ENCODE measurements at places on chromosomes 7 and 10.

GRCh38 chr7:87933605-87933952 lies 472 bp upstream of the ADAM22 start:
- no peak for DNase-seq

DNA sequence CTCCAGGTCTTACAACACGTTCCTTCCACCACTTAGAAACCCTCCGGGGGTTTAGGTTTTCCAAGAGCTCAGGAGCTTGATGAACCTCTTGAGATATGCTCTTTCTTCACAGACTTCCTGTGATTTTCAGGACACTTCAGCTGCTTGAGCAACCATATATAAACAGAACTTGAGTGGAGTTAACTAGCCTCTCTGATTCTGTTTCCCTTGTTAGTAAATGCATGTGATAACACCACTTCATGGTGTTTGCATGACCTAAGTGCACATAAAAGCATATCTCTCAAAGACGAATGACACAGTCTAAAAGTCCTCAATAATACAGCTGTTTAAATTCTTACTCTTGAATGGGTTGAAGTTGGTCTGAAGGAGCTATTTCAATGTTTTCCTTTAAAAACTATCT lies 9.9 kb downstream of the PRR15 start:
- no peak for DNase-seq

- no peak for DNase-seq
Observed at GRCh38 chr7:111290982-111291381, 200.1 kb downstream of the LRRN3 start.

DNA sequence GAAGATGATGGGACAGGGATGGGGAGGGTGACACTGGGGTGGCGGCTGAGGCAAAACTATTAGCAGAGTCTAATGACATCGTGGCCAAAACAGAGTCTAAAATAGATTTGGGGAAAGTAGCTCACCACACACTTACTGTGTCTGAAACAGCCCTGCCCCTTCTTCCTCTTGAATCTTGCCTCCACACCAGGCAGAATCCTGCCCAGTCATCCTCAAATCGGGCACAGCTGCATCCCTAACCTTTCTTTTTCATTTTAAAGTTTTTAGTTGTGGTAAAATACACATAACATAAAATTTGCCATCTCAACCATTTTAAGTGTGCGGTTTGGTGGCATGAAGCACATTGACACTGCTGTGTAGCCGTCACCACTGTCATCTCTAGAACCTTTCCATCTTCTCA lies 90.0 kb downstream of the PRKAG2 start:
- DNase-seq: no peak

GRCh38 chr10:29749150-29749549 lies 114.4 kb upstream of the SVIL start:
- peak; percentile 28 for DNase-seq

- DNase-seq: peak; percentile 9
Observed at GRCh38 chr10:114103284-114103683, 59.6 kb downstream of the ADRB1 start.

GRCh38 chr10:5509236-5509635 lies 9.9 kb upstream of the CALML5 start:
- DNase-seq: no peak

DNA sequence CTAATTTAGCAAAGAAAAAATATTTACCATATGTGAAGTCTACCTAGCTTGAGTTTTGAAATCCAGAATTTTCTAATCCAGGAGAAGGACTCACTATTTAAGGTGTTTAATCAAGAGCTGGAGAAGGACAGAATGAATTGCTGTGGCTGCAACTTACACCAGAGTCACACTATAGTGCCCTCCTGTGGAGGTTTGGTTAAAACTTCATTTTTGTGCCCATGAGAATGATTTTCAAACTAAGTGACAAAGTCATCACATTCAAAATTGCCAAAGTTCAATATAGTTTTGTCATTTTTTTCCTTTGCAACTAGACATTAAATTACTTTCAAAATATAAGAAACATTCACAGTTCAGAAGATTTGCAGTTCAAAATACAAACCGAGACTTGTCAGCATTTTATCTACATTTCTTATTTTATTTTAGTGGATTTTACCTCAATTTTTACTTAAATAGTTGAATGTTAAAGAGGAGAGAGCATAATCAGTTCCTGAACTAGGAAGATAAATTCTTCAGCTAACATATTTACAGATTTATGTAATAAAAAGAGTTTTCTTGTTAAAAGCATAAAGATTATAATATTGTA lies 70.7 kb downstream of the CABCOCO1 start:
- no peak for DNase-seq

DNA sequence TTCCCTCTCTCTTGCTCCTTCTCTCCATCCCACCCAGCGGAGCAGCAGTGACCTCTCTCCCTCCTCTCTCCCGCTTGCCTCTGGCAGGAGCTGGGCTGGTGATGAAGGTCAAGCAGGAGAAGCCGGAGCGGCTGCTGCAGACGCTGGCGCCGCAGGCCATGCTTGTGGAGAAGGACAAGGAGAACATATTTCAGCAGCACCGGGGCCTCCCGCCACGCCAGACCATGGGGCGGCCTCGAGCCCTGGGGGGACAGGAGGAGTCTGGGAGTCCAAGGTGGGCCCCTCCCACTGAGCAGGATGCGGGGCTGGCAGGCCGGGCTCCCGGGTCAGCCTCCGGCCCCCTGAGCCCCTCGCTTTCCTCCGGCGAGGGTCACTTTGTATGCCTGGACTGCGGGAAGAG lies 17.3 kb downstream of the ZNF775 start:
- DNase-seq: no peak

DNA sequence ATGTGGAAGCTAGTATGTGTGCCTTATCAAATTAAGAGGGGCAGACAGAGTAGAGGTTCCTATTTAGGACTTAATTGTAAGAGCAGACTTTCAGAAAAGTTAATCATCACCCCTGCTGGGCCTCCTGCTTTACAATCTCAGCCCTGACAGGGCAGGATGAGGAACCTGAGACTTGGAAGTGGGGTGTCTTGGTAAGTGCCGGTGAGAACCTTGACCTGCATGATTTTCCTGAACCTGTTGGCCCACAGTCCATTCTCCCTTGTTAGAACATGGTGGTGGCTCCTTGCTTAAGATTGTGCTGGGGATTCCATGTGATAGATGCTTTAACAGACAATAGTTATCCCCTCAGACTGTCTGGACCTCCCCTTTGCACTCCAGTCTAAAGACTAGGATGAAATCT lies 141.7 kb upstream of the TMEM72 start:
- DNase-seq: no peak

GRCh38 chr7:33677556-33677955 lies 227.8 kb upstream of the BMPER start:
- no peak for DNase-seq

GRCh38 chr10:114282526-114282925 lies 43.5 kb downstream of the VWA2 start:
- DNase-seq: no peak

- no peak for DNase-seq
Observed at GRCh38 chr7:31204071-31204470, 136.5 kb downstream of the NEUROD6 start.

GRCh38 chr10:48835781-48836180 lies 103.9 kb downstream of the LRRC18 start:
- no peak for DNase-seq
